ENCODE measurements at places on chromosomes 13 and 19.

DNA sequence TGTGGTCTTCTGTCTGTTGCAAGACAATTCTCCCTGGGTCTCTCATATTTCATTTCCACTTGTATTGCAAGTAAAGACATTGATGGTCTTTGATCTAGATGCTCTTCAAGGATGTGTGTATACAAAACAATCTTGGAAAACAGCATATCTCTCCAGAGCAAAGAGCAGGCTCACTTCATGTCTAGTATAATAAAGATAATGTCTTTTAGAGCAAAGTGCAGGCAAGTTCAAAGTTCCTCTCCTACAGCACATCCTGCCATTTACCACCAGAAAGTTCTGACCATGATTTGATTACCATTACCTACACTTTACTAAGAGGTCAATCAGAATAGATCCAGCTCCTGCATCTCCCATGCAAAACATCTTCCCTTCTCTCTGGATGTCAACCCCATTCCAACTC is 162.8 kb downstream of the DIAPH3 start:
- no peak for DNase-seq

DNA sequence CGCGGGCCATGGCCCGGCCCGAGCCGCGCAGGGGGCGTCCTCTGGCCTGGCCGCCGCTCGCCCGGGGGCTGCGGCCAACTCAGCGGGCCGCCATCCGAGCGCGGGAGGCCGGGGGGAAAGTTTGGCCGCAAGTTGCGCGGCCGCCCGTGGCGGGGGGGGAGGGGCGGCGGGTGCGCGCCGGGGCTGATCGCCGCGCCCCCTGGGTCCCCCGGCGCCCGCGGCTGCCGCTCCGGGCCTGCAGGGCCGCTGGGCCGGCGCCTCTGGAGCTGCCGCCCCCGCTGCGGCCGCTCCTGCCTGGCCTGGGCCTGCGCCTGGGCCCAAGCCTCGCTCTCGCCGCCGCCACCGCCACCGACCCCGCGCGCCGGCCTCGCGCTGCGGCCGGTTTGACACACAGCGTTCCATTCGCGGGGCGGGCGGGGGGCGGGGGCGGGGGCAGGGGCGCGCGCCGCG is at the start of gene NR2F6:
NR2F6 (minus strand) TSS at position 385 of the 450 bp plus-strand sequence. CDS start 699 bp downstream, outside the sequence.
- no peak for DNase-seq

DNA sequence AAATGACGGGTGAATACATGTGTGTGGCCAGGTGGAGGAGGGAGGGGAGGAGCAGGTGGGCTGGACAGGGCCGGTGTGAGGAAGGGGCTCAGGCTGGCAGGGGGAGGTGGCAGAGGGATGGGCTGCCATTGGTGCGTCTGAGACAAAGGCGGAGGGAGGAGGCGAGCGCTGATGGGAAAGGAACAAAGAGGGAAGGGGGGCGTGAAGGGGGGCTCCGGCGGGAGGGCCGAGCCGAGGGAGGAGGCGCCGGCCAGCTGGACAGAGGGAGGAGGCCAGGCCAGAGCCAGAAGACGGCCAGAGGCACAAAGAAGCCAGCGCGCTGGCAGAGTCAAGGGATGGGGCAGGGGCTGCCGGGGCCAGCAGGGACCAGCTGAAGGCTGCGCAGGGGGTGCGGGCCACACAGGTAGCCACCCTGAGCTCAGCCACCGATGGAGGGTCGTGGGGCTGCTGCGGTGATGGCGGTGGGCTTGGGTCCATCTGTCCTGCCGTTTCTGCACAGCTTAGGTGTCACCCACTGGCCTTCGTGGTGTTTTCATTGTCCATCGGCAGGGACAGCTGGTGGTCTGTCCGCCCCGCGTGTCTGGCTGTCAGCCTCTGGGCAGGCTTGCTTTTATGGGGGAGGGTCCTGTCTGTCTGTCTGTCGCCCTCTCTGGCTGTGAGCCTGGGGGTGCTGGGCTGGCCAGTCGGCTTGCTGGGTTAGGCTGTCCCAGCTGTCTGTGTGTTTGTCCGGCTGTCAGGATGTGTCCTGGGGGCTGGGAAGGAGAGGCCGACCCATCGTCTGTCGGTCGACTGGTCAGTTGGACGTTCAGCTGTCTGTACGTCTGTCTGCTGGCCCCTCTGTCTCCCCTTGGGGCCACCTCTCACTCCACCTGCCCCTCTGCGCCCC is 2.2 kb downstream of the APC2 start:
- no peak for DNase-seq

GRCh38 chr13:109426690-109426990 is 359.7 kb downstream of the IRS2 start:
- DNase-seq: no peak

DNA sequence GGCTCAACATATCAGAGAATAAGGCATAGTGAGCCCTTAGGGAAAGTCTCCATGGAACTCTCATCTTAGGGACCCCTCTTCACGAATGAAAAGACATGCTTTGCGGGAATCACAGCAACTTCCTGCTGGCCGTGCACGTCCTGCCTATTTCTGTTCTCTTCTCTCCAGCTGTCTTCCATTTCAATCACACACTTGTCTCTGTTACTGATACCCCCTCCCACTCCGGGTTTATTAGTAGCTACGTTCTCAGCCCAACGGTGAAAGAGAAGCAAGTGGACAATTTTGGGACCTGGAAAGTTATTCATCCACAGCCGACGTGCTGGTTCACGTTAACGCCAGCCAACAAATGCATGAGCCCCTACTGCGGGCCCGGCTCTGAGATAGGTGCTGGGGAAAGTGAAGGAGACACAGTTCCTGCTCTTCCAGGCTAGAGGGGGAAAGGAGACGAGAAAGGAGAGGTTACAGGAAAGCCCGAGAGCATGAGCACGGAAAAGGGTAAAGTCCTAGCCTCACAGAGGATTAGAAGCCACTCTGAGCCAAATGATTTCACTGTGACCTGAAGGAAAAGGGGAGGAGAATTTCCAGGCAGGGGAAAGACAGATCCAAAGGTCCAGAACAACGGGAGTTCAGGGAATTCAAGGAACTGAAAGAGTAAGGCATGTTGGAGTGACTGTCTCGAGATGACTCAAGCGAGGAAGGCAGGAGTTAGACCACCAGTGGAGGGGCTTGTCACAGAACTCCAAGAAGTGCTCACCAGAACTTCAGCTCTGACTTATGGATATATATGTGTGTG is 81.8 kb upstream of the CLDN10 start:
- no peak for DNase-seq

DNA sequence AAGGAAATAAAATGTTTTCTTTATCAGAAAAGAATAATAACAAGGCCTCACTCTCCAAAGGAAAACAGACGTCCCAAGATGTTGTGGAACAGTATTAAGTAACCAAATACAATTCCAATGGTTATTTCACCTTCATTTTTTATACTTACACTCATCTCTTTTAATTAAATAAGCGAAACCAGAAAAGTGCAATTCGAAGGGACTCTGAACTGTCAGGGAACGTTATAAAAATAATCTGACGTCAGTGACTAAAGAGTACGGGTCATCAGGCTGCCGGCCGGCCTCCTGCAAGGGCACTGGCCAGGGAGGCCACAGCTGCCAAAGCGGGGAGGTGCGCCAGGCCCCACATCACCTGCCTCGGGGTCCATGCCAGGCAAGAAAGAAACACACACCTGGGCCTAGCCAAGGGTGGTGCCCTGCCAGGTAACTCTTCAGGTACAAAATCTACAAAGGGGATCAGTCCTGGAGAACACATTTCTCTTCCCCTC is 61.2 kb downstream of the CDADC1 start:
- no peak for DNase-seq

- DNase-seq: no peak
Observed at GRCh38 chr13:36480726-36481427, 48.6 kb downstream of the CCNA1 start.

- DNase-seq: no peak
Observed at GRCh38 chr13:68030152-68030809, 800.1 kb upstream of the PCDH9 start.

GRCh38 chr19:23561341-23561740 is 125.7 kb downstream of the ZNF675 start:
- DNase-seq: no peak

DNA sequence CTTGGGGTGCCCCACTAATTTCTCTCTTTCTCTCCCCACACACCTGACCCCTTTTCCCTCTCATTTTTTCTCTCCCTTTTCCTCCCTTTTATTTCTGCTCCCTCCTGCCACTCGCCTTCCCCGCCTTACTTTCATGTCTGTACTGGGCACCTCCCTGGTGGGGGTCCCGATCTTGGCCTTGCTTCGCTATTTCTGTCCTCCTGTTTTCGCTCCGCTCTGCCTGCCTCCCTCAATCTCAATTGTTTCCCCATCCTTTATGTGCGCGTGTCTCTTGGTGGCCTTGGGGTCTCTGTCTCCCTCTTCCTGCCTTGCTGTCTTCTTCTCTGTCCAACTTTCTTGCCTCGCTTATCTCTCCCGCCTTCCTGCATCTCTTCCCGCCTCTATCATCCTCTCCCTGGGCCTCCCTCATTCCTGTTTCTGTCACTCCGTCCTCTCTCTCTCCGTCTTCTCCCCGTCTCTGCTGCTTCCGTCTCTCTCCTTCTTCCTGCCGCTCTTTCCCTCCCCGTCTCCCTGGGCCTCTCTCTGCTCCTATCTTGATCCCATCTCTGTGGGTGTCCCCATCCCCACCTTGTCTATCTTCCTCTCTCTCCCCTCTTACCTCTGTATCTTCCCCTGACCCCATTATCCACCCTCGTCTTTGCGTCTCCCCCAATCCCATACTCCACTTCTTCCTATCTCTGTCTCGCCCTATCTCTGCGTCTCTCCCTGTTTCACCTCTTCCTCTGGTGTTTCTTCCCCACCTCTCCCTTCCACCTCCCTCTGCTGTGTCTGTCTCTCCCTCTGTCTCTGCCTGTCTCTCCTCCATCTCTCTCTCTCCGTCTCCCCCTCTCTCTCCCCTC is 4.0 kb downstream of the GRIN2D start:
- DNase-seq: no peak

- peak; percentile 42 for DNase-seq
Observed at GRCh38 chr13:107373551-107373950, 805.6 kb upstream of the ARGLU1 start.

- DNase-seq: no peak
Observed at GRCh38 chr19:7817801-7818200, 12.2 kb upstream of the EVI5L start.

- DNase-seq: no peak
Observed at GRCh38 chr13:47146136-47146535, 249.3 kb upstream of the HTR2A start.

- DNase-seq: no peak
Observed at GRCh38 chr13:114108894-114109293, 23.5 kb downstream of the RASA3 start.

GRCh38 chr13:47044842-47045241 is 148.0 kb upstream of the HTR2A start:
- DNase-seq: no peak

DNA sequence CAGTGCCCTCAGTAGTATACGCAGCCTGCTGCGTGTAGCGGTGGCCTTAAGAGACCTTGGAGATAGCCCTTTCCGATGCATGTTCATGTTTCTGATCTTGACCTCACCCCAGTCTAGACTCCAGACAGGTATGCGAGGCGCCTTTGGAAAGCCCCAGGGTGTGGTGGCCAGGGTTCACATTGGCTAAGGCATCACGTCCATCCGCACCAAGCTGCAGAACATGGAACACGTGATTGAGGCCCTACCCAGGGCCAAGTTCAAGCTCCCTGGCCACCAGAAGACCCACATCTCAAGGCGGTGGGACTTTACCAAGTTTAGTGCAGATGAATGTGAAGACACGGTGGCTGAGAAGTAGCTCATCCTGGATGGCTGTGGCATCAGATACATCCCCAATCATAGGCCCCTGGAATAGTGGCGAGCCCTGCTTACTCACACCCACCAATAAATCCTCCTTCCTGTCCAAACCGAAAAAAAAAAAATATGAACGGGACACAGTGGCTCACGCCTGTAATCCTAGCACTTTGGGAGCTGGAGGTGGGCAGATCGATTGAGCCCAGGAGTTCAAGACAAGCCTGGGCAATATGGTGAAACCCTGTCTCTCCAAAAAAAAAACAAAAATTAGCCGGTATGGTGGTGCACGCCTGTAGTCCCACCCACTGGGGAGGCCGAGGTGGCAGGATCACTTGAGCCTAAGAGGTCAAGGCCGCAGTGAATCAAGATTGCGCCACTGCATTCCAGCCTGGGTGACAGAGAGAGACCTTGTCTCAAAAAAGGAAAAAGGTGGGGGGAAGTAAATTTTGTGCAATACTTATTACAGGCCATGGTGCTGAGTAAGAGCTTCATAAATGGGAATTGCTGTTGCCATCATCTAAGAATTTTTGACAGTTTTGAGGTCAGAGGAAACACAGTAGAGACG is 12.4 kb upstream of the CBLC start:
- no peak for DNase-seq

DNA sequence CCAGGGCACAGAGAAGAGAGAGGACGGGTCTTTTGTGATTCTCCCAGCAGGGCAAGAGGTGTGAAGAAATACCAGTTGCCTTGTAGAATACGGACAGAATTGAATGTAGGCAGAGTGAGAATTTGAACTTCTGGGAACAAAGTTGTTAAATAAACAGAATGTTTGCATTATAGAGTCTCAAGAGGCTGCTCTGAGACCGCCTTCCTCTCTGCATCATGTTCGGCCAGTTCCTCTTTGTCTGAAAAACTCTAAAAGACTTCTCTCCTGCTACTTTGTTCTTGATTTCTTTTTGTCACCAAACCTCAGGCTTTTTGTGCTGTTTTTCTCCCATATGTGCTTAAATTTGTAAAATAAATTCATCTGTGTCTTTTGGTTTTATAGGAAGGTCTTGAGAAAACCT is 256.4 kb downstream of the DLEU7 start:
- DNase-seq: no peak

- peak; percentile 10 for DNase-seq
Observed at GRCh38 chr13:27130223-27130978, 41.2 kb downstream of the USP12 start.

DNA sequence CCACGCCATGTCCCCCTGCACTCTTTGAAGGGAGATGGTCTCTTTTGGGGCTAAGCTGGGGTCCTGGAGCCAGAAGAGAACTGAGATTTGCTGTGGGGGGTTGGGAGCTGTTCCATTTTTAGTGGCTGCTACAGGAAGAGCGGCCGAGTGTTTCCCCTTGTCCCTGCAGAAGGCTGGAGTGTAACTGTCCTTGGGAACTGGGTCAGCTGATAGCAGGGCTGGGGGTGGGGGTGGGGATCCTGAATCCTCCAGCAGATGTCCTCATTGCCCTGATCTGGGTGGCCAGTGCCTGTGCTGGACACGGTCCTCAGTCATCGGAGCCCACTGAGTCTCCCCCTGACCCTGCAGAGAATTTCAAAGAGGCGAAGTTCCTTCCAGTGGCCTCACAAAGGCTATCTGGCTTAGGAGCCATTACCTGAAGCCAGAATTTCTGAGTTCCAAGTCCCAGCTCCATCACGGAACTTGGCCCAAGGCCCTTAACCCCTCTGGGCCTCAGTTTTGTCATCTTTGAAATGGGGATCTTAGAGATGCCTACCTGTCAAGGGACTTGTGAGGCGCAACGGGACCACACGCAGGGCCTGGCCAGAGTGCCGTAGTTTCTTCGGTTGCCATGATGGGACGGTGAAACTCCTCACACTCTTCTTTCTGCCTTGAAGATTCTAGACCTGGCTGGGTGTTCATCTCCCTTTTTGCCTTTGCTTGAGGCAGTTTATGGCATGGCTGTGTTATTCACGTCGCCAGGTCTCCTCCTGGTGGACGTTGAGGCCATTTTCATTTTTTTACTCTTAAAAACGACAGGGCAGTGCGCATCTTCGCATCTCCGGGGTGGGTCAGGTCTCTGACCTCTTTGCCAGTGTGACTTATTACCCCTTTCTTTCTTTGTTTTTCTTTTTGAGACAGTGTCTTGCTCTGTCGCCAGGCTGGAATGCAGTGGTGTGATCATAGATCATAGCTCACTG is 51.9 kb downstream of the DNM2 start:
- no peak for DNase-seq

- DNase-seq: no peak
Observed at GRCh38 chr19:21317821-21318220, 11.4 kb downstream of the ZNF708 start.

Data from AG09309 (cell line).